ENCODE measurements at places on chromosomes 4 and X. TPM values are rescaled to one million over a fixed set of nuclear protein-coding genes. Genes with fewer than 3 reads are reported as not detected.

The TMEM150C gene
- total RNA-seq = 9.8 TPM

The HS3ST1 gene
- total RNA-seq = 1.1 TPM

The SLC2A9 gene
- total RNA-seq = 1.3 TPM

The GPR82 gene
- total RNA-seq = not detected

The TRIM75 gene
- total RNA-seq = not detected

The C4orf51 gene
- total RNA-seq = not detected

The CT45A8 gene
- total RNA-seq = not detected

The PHEX gene
- 0.32 TPM for total RNA-seq

The TSPYL2 gene
- 4.4 TPM for total RNA-seq

The TLR3 gene
- 1.9 TPM for total RNA-seq

The SCML2 gene
- 2.5 TPM for total RNA-seq

The FGFRL1 gene
- total RNA-seq = 4.9 TPM

The MAGEB4 gene
- not detected for total RNA-seq

The CT83 gene
- total RNA-seq = not detected

The DCHS2 gene
- not detected for total RNA-seq

The SNCA gene
- total RNA-seq = 49.5 TPM

The TEX13B gene
- total RNA-seq = not detected

The GABRA4 gene
- total RNA-seq = not detected

The ABCG2 gene
- total RNA-seq = 2.6 TPM

The MAGEA11 gene
- not detected for total RNA-seq

The ADAMTS3 gene
- 2.7 TPM for total RNA-seq

The HDX gene
- total RNA-seq = 4.2 TPM

The IL1RAPL1 gene
- 0.06 TPM for total RNA-seq

The VEGFD gene
- total RNA-seq = 0.44 TPM

The CFI gene
- total RNA-seq = 66.7 TPM

The WDR17 gene
- 0.19 TPM for total RNA-seq

The GPC4 gene
- 2.3 TPM for total RNA-seq

The TRMT10A gene
- total RNA-seq = 5.0 TPM

The SMIM20 gene
- total RNA-seq = 11.3 TPM

The NCBP2L gene
- not detected for total RNA-seq

The DDX60 gene
- total RNA-seq = 42.2 TPM

The TLR7 gene
- total RNA-seq = not detected

The KCND1 gene
- 0.32 TPM for total RNA-seq

The FHL1 gene
- total RNA-seq = 112 TPM

The CPLX1 gene
- 0.50 TPM for total RNA-seq

The AFM gene
- not detected for total RNA-seq

The APLN gene
- total RNA-seq = 213 TPM

The GUCY1B1 gene
- 6.9 TPM for total RNA-seq

The NAT8L gene
- under 0.01 TPM for total RNA-seq

The GAGE12E gene
- not detected for total RNA-seq

The HPGD gene
- total RNA-seq = not detected

The FGFR3 gene
- total RNA-seq = 3.2 TPM

The COL25A1 gene
- total RNA-seq = 0.16 TPM

The MAPK10 gene
- under 0.01 TPM for total RNA-seq

The SUPT20HL2 gene
- not detected for total RNA-seq

The MAP7D3 gene
- total RNA-seq = 13.1 TPM

All from bladder microvascular endothelial cell (primary cell).